ENCODE measurements at places on chromosomes 7 and 10. TPM values are rescaled to one million over a fixed set of nuclear protein-coding genes. Genes with fewer than 3 reads are reported as not detected.

AQP1 gene
- total RNA-seq, result 44.6 TPM

DNA sequence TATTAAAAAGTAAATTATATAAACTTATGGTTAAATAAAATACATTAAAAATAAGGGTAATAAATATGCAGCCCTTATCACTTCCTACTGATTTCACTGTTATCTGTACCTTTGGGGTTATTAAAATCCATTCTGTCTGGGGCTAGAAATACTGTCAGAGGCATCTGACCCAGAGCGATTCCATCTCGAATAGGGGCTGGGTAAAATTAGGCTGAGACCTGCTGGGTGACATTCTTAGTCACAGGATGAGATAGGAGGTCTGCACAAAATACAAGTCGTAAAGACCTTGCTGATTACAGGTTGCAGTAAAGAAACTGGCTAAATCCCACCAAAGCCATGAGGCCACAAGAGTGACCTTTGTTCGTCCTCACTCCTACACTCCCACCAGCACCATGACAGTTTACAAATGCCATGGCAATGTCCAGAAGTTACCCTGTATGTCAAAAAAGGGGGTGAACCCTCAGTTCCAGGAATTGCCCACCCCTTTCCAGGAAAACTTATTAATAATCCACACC is 77.6 kb downstream of the COBL start:
- no peak for DNase-seq

- peak; percentile 6 for DNase-seq
Observed at GRCh38 chr10:22934726-22935125, 6.9 kb downstream of the ARMC3 start.

DNA sequence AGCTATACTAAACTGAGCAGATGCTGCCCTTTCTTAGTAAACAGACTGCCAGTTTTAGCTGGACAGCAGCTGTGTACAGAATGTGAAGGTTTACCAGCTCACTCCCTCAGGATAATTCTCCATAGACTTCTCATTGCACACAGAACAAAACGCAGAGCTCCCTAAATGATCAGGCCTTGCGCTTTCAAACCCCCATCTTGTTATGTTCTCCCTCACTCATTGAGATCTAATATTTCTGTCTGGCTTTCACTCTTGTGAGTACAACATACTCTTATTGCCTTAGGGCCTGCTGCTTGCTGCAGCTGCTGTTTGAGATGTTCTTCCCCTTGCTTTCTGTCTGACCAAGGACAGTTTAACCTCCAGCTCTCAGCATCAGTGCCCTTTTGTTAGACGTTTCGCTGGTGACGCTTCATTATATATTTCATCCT is 17.3 kb downstream of the VWDE start:
- no peak for DNase-seq

DNA sequence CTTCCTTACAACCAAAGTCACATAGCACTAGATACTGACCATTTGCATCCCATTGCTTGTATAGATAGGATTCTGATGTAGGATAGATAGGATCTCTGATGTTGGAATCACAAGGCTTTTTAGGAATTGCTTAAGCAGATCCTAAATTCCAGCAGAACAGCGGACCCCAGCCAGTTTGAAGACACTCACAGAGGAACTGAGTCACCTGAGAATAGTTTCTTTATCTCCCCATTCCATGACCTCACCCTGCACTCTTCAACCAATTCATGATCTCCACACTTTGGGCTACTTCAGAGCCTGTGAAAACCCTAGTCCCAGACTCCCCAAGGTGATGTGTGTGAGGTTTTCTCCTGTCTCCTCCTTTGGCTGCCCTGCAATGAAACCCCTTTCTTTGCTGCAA is 179.4 kb downstream of the CNTNAP2 start:
- no peak for DNase-seq
